AG08395 (cell line): ENCODE measurements at places on chromosomes 3 and 15.

- DNase-seq, result peak; percentile 85
These were observed 10.9 kb downstream of the LRRFIP2 start for GRCh38 chr3:37163262-37164015.

DNA sequence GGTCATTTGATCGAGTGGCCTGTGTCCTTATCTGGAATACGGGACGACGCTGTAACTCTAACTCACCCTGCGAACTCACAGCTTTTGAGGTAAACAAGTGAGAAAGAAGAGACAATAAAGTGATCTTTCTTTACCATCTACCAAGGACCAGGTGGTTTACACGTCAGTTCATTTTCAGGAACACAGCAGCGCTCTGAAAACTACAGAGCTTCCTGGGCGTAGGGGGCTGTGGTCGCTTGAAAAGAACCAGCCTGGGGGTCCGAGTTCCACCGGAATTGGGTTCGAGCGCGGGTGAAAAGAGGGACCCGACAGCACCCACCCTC lies 357 bp downstream of the KIAA1143 start:
- peak; percentile 2 for DNase-seq

- no peak for DNase-seq
These were observed 77.6 kb downstream of the CLDN11 start for GRCh38 chr3:170496026-170496867.

- no peak for DNase-seq
These were observed 12.1 kb downstream of the VEPH1 start for GRCh38 chr3:157491136-157491535.

GRCh38 chr3:113908133-113908532 lies 39.7 kb upstream of the ZDHHC23 start:
- DNase-seq, result no peak

DNA sequence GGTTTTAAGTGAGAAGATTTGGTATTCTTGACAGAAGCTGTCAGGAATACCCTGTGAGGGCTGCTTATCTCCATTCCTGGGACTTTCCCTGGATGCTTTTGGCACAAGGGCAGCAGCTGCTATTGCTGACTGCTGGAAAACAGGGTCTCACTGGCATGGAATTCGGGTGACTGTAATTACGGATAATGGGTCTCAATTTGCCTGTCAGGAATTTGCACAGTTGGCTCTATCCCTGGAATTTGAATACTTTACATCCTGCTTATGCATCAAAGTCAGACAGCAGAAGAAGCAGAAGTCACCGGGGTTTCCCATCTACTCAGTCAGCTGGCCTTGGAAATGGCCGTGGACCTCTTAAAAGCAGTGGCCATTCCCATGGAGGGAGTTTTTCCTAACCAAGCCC lies 25.9 kb upstream of the AKAP13 start:
- DNase-seq, result peak; percentile 55

DNA sequence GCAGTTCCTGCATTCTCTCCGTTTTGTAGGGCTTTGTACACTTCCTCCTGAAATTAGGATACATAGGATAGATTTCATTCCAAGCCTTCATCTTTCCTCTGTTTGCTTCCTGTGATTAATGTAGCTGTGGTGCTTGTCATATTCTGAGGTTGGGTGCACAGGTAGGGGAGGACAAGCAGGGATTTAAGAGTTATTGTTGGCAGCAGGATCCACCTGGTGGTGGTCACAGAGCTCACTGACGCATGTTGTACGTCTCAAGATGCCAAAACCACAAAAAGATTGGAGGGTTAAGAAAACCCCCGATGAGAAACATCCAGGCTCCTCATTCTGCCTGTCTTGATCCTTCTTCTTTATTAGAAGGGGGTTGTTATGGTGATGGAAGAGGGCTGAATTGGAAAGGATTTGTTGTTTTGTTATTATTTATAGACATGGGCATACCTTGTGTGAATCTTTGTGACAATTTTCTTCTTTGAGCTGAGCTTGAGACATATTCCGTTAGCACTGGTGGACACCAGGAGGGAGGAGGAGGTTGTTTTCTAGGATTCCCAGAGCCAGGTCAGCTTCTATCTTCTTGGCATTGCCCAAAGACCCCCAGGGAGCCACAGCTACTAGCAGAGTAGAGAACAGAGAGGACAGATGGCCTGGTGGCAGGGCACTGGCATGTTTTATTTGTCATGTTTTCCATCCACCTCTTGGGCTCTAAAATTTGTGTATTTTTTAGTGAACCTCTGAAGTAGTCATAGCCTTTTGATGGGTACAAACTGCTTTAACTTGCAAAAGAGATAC lies 57.7 kb upstream of the LARS2 start:
- no peak for DNase-seq
